ENCODE measurements at places on chromosomes 6 and 20.

DNA sequence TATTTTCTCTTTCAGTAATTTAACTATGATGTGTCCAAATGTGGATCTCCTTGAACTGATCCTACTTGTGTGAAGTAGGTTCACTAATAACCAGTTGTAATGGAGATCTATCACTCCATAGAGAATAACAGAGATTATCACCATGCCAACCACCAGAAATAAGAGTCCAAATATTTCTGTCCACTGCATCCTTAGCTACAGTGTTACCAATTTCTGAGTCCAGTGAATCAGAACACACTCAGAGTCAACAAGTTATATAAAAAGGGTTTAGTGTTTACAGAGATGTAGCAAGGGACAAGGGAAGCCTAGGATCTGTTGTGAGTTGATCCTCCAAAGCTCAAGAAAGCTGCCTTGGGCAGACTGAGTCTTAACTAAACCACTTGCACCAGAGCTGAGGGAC, 882.8 kb downstream of the TBC1D32 start:
- no peak for DNase-seq

GRCh38 chr20:41427833-41428232, 61.2 kb upstream of the EMILIN3 start:
- no peak for DNase-seq

- DNase-seq, result no peak
Observed at GRCh38 chr6:120354452-120355098, 979.7 kb downstream of the TBC1D32 start.

GRCh38 chr6:168133687-168134559, 54.9 kb upstream of the FRMD1 start:
- no peak for DNase-seq

- no peak for DNase-seq
Observed at GRCh38 chr6:115969930-115970273, 90.8 kb downstream of the FRK start.

DNA sequence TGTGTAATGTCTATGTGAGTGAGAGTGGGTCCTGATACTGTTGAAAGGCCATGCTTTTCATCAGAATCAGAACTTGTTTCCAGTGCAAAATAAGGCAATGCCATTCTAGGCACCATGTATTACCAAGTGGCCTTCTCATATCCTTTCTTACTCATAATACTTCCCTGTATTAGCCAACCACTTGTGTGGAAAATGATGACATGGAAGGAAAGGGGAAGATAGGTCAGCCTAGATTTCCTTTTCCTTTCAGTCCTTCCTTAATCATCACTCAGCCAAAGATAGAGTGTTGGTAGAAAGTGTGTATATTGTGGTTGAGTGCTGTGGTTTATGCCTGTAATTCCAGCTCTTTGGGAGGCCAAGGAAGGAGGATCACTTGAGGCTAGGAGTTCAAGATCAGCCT, 158.6 kb upstream of the PREP start:
- no peak for DNase-seq

GRCh38 chr20:378961-379336, 1.6 kb upstream of the TRIB3 start:
- DNase-seq, result peak; percentile 12

- no peak for DNase-seq
Observed at GRCh38 chr6:44725070-44725469, 337.6 kb downstream of the CDC5L start.

GRCh38 chr6:139161169-139161568, 26.3 kb downstream of the HECA start:
- peak; percentile 45 for DNase-seq

DNA sequence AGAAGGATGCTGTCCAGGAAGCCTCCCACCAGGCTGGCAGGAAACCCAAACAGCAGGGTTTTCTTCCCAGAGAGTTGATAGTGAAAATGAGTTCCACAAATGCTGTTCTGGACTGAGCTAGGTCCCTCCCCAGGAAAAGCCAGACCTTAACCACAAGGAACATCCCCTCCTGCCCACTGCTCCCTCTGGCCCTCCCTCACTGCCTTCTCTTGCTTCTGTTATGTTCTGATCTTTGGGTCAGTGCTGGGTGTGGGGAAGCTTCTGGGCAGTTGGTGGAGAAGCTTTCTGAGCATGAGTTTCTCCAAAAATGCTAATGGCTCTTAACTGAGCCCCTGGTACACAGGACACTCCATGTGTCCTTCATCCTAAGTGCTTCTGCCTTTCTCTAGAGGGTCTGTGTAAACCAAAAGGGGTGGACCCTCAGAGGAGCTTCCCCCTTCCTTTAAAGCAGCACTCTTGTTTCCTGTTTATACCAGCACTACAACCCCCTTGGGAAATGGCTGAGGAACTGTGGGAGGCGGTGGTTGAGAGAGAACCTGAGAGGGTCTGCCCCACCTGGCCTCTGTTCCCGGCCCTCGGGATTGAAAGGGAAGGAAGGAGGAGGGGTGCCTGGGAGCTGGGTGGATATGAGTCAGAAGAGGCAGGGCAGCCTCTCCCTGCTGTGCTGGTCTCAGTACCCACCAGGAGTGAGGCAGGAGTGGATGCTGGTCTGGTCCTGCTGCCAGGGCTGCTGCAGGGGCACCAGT, 42.0 kb downstream of the CDS2 start:
- DNase-seq, result peak; percentile 79

DNA sequence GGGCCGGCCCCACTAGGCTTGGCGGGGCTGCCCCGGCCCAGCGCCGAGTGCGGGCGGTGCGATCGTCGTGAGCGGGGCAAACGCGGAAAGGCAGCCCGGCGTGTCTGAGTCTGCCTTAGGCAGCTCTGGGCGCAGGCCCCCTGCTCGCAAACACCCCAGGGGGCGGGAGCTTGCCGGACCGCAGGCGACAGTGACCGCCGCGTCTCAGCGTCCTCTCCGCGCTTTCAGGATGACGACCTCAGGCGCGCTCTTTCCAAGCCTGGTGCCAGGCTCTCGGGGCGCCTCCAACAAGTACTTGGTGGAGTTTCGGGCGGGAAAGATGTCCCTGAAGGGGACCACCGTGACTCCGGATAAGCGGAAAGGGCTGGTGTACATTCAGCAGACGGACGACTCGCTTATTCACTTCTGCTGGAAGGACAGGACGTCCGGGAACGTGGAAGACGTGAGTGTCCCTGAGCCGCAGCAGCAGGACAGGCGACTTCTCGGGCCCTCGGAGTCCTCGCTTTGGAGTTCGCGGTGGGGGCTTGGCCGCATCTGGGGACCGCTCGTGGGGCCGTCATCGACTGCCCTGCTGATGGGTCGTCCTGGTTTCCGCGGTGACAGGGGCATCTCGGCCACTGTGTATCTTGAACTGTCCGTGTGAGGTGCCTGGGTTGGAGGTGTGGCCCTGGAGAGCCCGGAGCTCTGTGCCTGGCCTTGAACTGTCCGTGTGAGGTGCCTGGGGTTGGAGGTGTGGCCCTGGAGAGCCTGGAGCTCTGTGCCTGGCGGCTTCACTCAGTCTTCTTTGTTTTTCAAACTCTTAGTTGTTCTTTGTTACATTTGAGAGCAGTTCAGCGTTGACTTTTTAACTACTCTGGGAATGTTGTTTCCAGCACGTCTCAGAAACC, 786 bp downstream of the ADRM1 start:
- no peak for DNase-seq

DNA sequence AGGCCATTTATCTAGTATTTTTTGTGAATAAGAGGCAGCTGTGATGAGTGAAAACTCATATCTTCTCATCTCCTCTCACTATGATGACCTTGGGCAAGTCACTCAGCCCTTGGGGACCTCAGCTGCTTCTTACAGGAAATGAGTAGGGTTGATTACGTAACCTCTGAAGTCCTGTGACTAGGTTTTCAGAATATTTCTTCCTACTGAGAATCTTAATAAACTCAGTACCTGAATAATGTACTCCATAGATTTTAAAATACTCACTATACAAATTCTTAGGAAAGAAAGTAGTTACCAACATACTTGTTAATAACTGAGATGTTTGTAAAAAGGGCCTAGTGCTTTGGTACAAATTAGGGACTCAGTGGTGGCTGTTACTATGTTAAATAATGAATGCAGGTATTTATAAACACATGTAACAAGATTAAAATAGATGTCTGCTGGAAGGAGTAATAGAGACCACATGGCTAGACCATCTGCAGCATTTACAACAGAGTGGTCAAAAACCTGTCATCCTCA, 60.9 kb downstream of the RPRD1B start:
- DNase-seq, result no peak

DNA sequence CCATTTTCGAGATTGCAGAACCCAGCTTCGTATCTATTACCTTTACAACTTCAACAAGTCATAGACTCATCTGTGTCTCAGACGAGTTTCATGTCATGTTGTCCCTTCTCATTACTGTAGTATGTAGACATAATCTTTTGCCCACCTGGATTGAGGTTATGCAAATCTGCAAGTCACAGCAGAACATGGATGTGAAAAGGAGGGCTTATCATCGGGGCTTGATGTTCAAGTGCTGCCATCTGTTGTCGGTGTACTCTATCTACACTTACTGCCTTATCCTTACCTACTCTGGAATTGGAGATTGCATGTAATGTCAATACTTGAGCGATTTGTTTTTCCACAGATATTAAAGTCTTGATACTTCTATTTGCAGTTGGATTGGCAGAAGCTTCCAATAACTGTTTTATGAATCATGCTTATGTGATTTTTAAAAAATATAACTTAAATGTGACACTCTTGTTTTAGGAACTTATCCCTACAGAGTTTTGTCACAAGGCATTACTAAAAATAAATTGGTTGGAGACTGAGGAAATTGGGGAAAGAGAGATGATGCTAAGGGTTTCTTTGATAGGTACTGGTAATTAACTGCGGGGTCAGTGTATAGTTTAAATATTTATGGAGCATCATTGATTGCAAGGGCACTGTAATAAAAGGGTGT, 3.0 kb upstream of the GOPC start:
- DNase-seq, result peak; percentile 70

DNA sequence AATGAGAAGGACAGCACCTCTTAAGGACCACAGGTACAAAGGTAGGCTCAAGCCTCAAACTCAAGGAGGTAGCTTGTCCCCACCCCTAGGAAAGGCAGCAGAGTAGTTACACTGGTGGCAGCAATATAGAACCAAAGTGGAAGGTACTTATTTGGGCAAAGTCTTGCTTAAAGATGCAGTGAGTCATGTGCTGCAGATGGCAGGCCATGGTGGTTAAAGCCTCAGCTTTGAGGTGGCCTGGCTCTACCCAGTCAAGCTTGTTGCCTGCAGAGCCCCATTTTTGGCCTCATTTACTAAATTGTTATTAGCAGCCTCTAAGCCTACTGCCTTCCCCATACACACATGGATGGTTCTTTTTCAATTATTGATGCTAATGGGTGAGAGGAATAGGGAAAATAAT, 146.0 kb downstream of the ELOVL4 start:
- no peak for DNase-seq

DNA sequence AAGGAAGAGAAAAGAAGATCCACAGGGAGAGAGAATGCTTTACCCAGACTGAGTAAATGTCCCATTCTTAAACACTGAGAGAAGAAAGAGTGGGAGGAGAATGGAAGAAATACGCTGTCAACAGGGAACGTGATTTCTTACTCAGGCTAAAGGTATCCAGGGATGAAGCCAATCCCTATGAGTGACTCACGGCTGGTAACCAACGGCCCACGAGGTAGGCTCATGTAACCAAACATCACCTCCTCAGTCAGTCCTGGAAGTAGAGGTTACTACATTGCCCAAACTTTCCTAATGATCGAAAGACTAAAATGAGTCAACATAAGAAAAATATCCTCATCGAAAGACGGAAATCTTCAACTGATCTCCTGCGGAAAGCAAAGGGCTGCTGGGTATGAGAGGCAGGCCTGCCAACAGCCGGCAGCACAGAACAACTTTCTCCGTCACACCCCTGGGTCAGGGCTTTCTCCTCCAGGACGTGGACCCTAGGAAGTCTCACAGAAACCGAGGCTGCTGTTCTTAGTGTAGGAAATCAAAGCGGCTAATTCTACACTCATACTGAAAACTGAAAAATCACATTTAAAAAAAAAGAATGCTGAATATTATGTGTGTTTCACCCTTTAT, 292.6 kb downstream of the GMDS start:
- DNase-seq, result no peak

Measured in NCI-H345 (cell line).